ENCODE measurements at places on chromosomes 16 and 17. TPM values are rescaled to one million over a fixed set of nuclear protein-coding genes. Genes with fewer than 3 reads are reported as not detected.
A peak's percentile ranks its signal among the peaks of the same experiment; 100 is the strongest.

MED1 gene
- 79.0 TPM for total RNA-seq

SPNS3 gene
- 6.1 TPM for total RNA-seq

RHBDL3 gene
- total RNA-seq, result 0.20 TPM

TEX19 gene
- total RNA-seq, result 0.38 TPM

WNK4 gene
- total RNA-seq, result 0.46 TPM

ALOXE3 gene
- total RNA-seq, result not detected

EPOP gene
- total RNA-seq, result 110 TPM

CLEC18B gene
- total RNA-seq, result 1.1 TPM

LRRC37A gene
- 1.7 TPM for total RNA-seq

CNTROB gene
- 34.6 TPM for total RNA-seq

CCL17 gene
- 11.0 TPM for total RNA-seq

DNA sequence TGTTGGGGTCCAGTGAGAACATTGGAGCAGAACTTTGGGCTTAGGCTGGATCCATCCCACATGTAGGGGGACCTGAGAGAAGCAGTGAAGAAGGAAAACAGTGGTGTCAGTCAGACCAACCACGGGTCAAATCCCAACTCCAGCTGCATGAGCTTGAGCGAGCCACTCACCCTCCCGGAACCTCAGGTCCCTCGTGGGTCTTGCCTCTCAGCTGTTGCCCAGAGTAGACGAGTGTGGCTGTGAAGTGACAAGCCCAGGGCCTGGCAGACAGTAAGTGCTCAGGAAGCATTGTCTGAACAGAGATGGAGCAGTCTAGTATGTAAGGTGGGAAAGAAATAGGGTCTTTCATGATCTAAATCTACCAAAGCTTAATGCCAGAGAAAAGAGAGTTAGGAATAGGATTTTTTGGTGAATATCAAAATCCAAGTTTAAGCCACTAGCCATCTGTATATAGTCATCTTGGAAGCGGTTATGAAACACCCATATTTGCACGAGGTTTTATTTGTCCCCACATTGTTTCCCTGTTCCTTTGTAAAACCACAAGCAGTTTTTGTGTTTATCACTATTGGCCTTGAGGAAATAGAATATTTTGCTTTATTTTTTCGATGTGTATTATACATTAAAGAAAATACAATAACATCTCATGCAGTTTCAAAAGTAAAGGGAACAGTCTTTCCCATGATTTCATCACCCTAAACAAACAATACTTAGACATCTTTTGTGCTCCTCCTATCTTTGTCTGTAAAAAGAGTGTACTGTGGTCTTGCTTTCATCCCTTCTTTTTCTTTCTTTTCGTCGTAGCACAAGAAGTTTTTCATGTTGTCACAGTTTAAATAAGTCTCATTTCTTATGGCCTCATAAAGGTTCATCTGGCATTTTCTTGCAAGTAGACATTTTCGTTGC lies 112.0 kb downstream of the CLEC16A start:
- no peak for DNase-seq

DNA sequence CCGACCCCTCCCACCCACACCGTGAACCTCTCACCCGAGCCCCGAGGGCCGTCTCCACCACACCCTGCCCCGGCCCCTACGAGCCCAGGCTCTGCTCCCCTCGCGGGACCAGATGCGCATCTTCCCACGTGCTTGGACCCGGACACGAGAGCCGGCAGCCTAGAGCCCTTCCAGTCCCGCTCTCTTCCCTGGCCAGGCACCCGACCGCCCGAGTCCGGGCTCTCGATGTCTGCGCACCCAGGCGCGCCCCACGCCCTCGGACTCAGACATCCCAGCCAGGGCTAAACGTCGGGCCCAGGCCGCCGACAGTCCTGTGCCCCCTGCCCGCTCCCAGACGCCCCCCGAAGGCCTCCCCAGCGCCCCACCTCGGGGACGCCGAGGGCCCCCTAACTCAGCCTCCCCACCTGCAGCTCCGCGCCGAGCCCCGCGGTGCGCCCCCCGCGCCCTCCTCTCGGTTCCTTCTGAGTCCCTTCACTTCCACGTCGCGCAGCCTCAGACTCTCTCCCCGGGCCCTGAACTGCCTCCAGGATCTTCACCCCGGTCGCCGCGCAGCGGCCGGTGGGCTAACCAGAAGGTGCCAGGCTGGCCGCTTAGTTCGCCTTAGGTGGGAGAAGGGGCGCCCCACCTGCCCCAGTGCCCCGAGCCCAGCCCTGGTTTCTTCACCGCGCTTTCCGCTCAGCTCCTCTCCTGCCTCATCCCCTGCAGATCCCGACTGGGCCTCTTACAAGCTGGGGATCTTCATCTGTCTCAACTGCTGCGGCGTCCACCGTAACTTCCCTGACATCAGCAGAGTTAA lies 688 bp downstream of the ADAP2 start:
- DNase-seq, result no peak

DNA sequence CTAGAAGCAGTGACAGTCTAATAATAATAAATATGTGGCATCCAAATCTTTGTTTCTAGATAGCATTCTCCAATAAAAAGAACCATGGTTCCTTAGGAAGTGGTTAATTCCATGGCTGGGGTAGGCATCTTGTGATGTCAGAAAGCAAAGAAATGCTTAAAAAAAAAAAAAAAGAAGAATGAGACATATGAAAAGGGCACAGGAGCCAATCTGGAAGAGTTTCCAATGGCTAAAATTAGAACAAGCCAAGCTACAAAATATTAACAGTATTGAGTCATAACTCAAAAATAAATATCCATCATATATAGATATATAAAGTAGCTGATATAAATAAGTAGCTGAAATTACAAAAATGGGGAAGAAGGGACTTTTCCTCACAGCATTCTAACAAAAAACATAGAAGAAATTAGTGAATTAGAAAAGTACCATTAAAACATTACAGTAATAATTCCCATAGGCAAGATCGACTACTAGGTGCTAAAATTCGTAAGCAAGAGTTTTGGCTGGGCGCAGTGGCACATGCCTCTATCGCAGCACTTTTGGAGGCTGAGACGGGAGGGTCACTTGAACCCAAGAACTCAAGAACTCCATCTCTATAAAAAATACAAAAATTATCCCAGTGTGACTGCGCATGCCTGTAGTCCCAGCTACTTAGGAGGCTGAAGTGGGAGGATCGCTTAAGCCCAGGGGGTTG lies 111.3 kb downstream of the TRIM37 start:
- no peak for DNase-seq

DNA sequence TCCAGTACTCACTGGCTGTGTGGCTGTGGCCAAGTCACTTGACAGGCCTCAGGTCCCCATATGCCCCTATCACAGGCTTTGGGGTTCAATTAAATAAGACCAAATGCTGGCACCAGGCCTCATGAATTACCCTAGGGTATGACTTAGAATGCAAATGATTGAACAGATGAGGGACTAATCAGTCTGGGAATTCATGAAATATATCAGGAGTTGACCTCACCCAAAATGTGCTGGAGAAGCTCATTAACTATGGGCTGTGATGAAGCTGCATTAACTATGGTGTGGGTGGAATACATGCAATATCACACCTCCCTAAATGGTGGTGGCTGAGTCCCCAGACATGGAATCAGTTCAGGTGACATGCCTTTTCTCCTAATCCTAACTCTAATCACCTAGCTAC lies 72.1 kb downstream of the DNAH3 start:
- DNase-seq, result no peak

DNA sequence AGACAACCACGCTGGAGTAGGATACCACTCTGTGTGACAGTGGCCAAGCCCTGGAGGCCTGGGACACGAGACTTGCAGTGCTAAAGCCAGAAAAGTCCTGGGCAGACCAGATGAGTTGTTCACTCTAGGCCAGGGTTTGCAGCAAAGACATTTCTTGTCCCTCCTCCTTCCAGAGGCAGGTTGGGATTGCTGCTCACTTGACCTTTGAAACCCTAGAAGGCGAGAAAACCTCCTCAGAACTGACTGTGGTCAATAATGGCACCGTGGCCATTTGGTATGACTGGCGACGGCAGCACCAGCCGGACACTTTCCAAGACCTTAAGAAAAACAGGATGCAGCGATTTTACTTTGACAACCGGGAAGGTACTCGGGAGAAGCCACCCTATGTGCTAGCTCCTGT lies 9.8 kb upstream of the EPN3 start:
- DNase-seq, result no peak

DNA sequence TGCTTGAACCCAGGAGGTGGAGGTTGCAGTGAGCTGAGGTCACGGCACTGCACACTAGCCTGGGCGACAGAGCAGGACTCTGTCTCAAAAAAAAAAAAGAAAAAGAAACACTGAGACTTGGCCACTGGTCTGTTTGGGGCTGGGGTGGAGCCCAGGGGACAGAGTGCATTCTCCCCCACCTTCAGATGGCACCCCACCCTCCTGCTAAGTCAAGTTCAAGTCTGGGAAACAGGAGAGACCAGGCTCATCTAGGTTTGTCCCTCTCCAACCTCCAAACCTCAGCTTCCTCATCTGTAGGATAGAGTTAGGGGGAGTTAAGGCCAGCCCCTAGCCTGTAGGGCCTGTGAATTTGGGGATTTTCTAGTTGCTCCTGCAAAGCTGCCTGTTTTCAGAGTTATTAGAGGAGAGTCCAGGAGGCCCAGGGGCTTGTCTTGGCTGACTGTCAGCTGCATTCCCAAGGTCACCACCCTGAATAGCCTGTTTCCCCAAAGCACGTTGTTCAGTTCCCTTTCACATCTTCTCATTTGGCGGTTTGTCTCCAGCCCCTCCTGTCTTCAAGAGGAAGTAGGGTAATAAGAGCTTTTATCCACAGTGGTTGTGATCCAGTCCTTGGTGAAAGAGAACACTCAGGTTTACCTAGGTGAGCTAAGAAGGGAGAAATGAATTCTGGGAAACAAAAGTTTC lies 2.2 kb downstream of the MT3 start:
- no peak for DNase-seq

GRCh38 chr16:89805136-89805905 lies 11.1 kb downstream of the FANCA start:
- no peak for DNase-seq

- no peak for DNase-seq
These were observed 1.0 kb downstream of the MYO15B start for GRCh38 chr17:75588596-75589011.

DNA sequence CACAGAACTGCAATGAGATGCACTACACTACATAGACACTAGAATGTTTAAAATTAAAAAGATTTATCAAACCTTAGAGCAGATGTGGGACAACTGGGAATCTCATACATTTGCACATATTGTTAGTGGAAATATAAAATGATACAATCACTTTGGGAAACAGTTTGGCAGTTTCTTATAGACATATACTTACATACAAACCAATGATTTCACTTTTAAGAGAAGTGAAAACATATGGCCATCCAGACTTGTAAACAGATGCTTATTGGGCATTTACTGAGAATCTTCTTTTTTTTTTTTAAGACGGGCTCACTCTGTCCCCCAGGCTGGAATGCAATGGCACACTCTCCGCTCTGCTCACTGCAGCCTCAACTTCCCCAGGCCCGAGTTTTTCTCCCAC lies 50.1 kb downstream of the AXIN2 start:
- no peak for DNase-seq

GRCh38 chr17:33858121-33858520 lies 397.0 kb upstream of the CCL2 start:
- DNase-seq, result no peak

GRCh38 chr17:45332505-45332904 lies 15.7 kb upstream of the MAP3K14 start:
- DNase-seq, result no peak

DNA sequence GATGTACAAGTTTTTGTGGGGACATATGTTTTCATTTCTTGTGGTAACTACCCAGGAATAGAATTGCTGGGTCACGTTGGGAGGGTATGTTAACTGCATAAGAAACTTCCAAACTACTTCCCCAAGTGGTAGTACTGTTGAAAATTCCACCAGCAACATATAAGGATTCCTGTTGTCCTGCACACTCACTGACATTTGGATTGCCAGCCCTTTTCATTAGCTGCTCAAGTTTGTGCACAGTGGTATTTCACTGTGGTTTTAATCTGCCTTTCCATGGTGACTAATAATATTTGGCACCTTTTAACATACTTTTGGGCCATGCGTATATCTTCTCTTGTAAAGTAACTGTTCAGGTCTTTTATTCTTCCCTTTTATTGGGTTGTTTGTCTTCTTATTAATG lies 103.3 kb downstream of the GNAO1 start:
- DNase-seq, result no peak

DNA sequence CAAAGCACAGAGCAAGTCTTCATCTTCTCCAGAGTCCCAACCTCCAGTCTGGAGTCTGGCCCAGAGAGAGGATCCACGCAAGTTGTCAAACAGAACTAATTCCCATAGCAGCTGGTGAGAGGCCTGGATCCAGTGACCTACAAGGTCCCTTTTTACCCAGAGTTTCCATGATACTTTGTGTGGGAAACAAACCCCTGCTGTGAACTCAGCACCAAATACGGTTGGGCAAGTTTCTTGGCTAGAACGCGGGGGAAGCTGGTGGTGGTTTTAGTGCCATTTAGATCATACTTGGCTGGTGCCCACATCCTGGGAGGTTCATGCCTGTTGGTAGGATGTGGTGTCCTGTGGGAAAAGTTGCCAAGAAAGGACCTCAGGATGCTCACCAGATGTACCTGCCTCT lies 18.1 kb downstream of the TMC7 start:
- no peak for DNase-seq

- DNase-seq, result peak; percentile 39
These were observed 532 bp downstream of the ARRB2 start for GRCh38 chr17:4710693-4711634.

- no peak for DNase-seq
These were observed 5.2 kb downstream of the PLXDC1 start for GRCh38 chr17:39146273-39146672.

DNA sequence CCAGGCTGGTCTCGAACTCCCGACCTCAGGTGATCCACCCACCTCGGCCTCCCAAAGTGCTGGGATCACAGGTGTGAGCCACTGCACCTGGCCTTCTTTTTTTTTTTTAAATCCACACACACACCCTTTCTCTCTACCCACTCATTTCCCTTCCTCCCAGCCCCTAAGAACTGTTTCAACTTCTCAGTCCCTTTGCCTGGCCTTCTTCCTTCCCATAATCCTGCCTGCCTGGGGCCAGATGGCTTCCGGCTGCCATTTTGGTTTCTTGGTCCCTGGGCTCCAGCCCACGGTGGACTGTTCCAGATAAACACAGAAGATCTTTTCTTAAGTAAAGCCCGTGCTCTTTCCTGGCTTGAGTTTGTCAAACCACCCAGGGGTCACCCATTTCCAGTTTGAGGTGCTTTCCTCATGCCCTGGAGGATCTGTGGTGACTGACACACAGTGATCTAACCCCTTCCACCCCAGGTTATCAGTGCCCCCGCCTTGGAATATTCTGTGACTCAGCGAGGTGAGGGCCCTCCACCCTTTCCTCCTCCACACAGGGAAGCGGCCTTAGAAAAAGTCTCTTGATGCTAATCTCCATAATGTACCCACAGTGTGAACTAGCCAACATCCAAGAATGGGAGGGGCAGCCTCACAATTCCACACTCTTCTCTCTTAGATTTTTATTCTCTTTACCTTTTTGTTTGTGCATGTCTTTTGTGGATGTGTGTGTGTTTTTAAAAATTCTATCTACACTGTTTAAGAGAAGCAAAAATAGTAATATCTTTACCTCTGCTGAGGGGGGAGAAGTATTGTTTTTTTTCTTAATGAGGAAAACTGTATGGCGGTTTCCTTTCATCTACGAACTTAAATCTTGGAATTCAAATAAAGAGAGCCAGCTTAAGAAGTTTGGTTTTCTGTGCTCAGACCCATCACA lies 60.0 kb downstream of the CRISPLD2 start:
- no peak for DNase-seq

Data from activated T-cell treated with anti-CD3 and anti-CD28 coated beads, Interleukin-2, amount 50 U/mL, for 4 hours (primary cell).